T-helper 9 cell (primary cell): ENCODE measurements at places on chromosomes 4 and X.

GRCh38 chr4:149723065-149723464, 92.6 kb downstream of the IQCM start:
- DNase-seq: no peak

DNA sequence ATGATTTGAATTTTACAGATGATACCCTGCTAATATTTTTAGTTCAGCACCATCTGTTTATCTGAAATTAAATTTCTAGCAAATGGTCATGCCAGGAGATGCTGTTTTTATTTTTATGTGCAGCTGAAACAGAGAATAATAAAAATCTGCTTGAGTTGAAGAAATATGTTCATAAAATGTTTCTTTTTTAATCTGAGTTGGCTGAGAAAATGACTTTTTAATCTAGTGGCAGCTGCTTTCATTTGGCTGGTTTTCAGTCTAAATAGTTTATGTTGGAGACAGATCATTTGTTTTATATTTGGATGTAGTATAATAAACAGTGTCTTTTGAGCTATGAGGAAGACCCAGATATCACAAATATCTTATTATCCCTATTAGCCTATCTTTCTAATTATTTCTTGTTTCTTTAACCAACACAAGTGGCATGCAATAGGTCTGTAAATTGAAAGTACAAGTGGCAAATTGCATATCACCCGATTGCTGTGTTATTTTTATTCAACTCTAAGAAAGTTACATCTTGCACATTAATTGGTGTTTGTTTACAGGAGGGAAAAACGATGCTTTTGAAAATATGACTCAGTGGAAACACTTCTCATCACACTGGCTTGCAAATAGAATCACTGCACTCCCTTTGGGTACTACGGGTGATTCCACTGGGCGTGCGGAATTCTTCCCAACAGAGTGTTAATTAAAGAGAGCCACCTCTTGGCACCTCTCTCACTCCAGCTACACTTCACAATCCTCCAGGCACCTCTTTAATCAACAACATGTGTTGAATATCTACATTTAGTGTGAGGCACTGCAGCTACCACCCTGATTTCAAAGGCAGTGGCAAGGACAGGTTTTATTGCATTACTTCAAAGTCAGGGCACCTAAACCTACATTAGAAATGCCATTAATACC, 51.7 kb upstream of the AP1S2 start:
- DNase-seq: no peak

GRCh38 chrX:149527705-149528104, 13.1 kb upstream of the EOLA1 start:
- DNase-seq: no peak

DNA sequence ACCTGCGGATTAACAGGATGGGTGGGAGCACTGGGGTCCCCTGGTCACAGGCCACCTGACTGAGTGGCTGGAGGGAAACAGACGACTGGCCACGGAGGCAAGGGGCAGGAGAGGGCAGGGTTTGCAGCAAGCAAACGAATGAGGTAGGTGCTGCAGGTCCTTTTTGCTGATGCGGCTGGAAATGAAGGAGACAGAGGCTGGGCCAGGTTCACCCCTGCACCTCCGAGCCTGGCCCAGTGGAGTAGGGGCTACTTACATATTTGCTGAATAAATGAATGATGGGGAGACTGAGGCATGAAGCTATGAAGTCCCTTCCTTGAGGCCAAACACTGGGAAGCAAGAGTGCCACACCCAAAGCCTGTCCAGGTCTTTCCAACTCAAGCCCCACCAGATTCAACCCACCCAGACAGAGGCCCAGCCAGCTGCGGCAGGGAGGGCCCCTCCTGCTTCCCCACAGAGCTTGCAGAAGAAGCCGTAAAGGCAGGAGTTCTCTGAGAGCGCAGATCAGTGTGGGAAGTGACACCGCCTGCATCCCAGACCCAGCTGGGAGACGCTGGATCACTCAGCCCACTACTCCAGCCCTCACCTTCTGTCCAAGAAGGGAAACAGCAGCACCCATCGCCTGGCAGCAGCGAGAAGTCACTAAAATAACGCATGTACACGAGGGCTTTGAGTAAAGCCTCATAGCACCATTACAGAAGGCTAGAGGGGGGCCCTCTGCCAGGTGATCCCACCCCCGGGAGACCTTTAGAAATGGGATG, 36.1 kb upstream of the C4orf50 start:
- DNase-seq: no peak

- DNase-seq: no peak
These were observed 466.3 kb upstream of the ACTRT1 start for GRCh38 chrX:128518508-128518907.

DNA sequence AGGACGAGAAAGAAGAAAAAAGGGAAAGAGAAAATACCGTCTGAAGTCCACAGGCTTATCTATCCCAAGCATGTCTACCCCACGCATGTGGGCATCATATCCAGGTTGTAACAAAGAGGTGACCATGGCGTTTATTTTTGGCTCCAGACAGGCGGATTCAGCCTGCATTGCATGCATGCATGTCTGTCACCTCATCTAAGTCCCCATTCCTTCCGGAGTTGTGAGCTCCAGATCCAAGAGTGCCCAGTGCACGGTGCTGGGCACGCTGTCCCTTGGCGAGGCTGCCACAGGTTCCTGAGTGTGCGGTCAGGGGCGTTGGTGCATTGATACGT, 905 bp upstream of the GALNTL6 start:
- DNase-seq: no peak

DNA sequence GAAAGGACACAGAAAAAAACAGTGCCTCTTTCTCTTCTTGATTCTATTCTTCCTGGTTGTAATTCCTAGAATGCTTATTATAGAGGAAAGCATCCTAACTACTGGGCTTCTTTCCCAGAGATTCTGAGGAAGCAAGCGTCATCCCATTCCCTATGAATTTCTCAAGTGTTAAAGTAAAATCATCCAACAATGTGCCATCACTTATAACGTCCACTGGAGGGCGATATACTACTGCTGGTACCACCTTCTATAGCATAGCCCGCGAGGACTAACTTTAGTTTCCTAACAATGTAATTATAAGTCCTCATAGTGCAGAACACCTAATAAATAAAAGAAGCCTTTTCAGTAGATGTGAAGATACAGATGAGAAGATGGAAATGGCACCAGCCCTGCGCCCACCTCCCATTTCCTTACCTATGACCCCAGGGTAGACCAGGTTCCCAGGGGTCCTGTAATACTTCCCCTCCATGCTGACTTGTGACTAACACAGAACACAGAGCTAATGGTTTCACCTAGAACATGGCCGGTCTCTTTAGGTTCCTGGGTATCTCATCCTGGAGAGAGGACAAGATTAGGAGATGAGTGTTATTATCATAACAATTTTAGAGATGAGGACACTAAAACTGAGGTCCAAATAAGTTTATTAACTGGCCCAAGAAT, 4.2 kb downstream of the CENPVL3 start:
- no peak for DNase-seq

GRCh38 chr4:38189445-38189844, 229.2 kb downstream of the PTTG2 start:
- DNase-seq: no peak

DNA sequence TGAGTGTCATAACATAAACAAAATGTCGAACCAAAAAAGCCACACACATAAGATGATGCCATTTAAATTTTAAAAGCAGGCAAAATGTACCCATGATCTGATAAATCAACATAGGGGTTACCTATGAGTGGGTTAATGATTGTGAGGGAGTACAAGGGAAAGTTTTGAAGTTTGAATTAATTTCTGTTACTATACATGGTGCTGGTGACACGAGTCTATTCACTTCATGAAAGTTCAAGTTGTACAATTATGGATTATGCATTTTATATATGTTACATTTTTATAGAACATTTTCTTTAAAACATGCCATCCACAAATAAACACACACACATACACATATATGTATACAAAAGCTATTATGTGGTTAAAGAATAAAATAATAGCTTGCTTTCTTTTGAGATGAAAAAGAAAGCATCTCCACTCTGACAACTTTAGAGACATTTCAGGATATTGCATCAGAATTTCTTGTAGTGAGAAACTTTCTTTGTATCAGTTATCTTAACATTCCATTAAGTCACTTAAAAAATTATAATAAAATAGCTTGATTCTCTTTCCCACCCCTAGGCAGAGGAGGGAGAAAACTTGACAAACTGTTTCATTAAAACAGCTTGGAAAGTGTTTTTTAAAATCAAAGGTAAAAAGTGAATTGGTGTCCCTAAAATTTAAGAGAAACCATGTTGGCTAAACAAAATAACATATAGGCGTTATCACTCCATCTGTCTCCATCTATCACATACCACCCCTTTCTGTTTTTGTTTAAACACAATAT, 891.8 kb upstream of the NDST4 start:
- DNase-seq: no peak

GRCh38 chr4:38281371-38282071, 321.3 kb downstream of the PTTG2 start:
- no peak for DNase-seq

DNA sequence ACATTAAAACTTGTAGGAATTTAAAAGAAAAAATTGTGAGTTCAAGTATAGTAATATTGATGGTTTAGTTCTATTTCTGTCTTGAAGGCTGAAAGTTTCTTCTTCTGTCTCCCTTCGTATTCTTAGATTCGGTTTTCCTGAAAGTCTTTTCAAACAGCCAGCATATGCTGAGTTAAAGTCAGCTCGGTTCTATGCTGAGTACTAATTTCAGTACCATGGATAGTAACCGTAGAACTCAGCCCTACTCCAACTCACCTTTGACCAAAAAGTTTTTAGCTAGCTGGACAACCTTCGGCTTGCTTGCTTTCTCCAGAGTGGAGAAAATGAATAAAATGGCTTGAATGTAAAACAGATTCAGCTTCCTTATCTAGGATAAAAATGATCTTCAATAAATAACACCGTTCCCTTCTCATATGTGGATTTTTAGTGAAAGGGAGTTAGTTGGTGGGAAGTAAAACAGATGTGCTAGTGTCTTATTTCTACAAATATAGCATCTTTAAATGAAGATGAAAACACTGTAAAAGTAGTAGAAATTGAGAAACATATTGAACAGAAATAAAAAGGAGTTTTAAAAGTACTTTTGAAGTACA, 5.2 kb downstream of the POU4F2 start:
- DNase-seq: no peak

GRCh38 chrX:74520291-74520690, 94.1 kb downstream of the RLIM start:
- DNase-seq: no peak

- DNase-seq: no peak
These were observed 7.0 kb downstream of the NPY5R start for GRCh38 chr4:163350672-163351071.

DNA sequence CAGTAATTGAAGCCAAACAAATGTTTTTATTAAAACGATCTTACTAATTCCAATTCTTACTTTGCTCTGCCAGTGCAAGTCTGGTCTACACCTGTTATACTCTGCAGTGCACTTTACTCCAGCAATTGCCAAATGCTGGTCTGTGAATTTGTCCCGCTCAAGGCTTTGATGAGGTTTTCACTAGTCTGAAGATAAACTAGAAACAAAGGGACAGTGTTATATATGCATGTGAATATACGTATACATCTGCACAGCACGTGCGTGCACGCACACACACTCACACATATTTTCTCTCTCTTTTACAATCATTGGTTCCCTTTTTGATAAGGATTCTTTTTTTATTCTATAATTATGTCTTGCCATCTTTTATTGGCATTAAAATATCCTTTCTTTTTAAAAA, 88.5 kb upstream of the LCORL start:
- DNase-seq: no peak

- no peak for DNase-seq
These were observed 332.1 kb downstream of the ARAP2 start for GRCh38 chr4:35912174-35912573.

GRCh38 chrX:42837747-42838146, 59.8 kb upstream of the PPP1R2C start:
- no peak for DNase-seq

GRCh38 chr4:140174543-140174942, 20.6 kb upstream of the MAML3 start:
- no peak for DNase-seq

- DNase-seq: no peak
These were observed 26.4 kb upstream of the CLCN4 start for GRCh38 chrX:10130354-10130753.

GRCh38 chrX:107776649-107777535, 641 bp upstream of the NCBP2L start:
- peak; percentile 57 for DNase-seq

- no peak for DNase-seq
These were observed 4.5 kb upstream of the TNIP3 start for GRCh38 chr4:121168446-121169281.

DNA sequence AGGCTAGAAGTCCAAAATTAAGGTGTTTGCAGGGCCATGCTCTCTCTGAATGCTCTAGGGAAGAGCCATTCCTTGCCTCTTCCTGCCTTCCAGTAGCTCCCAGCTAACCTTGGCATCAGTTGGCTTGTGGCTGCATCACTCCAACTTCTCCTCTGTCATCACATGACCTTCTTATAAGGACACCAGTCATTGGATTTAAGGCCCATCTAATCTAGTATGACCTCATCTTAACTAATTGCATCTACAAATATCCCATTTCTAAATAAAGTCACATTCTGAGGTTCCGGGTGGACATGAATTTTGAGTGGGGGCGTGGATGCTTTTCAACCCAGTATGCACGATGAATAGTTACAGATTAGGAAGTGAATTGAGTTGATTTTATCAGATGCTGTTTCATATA, 89.7 kb downstream of the DOCK11 start:
- no peak for DNase-seq

DNA sequence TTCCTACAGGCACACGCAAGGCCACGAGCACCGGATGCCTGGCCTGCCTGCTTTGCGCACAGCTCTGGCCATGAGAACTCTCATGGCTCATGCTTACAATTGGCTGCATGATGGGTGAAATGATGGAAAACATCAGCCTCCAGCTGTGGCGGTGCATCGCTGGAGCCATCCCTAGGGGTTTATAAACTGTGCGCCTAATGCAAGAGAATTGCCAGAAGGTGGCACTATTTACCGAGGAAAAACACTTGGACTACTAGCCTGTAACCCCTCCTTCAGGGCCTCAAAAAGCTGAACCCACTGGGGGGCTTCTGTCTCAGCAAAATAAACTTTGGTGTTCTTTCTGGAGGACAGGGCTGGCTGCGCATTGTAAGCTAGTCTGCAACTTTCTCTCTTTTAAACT, 51.9 kb downstream of the PHKA2 start:
- DNase-seq: no peak

DNA sequence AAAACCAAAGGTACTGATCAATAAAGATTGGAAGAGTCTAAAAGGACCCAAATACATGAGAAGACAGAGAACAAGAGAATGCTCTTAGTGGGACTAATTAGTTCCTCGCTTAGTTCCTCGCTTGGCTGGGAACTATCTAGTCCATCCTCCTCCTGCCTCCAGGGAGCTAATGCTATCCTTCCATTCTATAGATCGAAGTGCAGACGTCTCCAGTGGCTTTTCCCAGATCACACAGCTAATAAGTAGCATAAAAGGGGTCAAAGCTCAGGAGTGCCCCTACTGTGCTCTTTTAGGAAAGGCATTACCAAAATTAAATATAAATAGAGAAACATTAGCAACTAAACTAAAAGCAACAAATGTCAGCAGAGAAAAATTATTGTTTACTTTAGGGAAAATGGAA, 42.3 kb upstream of the PPARGC1A start:
- no peak for DNase-seq
